ENCODE measurements at places on chromosomes 1 and 21.

DNA sequence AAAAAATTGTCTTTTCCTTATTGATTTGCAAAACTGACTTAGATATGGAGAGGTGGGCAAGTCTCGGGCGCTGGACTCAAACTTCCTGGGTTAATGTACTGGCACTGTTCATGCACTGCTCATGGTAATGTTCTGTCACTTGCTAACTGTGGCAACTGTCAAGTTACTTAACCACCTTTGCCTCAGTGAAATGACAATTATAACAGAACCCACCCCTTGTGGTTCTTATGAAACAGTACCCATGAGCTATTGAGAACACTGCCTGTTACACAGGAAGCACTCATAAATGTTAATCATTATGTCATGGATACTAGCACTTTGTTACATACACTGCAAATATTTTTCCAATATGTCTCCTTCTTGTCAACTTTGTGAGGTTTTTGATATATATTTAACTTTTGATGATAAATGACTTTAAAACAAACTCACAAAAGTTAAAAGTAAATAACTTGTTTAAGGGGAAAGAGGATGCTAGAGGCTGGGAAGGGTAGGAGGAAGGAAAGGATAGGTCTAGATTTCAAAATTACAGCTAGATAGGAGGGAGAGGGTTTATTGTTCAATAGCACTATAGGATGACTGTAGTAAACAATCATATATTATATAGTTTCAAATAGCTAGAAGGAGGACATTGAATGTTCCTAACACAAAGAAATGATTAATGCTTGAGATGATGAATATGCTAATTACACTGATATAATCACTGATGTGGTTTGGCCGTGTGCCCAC is 342.5 kb downstream of the ADGRL2 start:
- no peak for DNase-seq

DNA sequence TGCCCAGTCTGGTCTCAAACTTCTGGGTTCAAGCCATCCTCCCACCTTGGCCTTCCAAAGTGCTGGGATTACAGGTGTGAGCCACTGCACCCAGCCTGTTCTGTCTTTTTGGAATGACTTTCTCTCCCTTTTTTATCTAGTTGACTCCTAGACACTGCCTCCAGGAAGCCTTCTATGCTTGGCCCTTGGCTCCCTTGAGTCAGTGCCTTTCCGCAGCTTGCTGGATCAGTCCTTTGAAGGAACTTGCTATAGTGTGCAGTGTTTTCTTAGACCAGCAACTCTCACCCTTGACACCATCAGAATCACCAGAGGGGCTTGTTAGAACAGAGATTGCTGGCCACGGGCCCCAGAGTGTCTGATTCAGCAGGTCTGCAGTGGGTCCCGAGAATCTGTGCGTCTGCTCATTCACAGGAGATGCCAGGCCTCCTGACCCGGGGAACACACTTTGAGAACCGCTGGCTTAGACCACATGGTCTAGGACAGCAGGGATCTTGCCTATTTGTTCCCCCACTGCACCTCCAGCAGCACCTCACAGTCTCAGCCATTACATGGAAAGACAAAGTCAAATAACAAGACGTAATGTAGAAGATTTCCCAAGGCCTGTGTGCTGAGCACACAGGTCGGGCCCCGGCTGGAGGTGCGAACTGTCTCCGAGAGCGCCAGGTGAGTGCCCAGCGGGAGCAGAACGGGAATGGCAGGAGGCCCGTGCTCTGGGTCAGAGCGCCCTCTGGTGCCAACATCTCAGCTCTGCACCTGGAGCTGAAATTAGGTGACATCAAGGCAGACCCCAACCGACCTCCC is 27.4 kb upstream of the CTPS1 start:
- DNase-seq = peak; percentile 93

- DNase-seq = peak; percentile 42
Observed at GRCh38 chr1:237562242-237562823, 328.4 kb downstream of the ZP4 start.

- DNase-seq = no peak
Observed at GRCh38 chr1:197438010-197438790, 170.1 kb downstream of the CRB1 start.

- no peak for DNase-seq
Observed at GRCh38 chr1:212107481-212107880, 71.9 kb downstream of the DTL start.

DNA sequence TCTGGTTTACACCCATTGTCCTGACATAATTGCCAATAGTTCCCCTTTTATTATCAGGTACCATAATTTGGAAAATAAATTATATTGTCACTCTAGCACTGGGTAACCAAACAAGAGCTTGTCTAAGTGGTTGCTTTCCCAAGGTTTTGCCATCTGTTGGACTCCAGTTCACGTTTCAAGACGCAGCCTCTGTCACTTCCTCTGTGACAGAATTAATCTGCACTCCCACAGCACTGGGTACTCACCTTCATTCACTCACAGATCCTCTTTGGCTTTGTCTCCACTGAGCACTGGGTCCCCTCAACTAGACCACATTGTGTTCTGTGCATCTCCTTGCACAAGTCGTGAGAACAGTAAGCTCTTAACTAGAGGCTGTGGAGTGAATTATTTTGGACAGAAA is 123.6 kb upstream of the JUN start:
- no peak for DNase-seq

- peak; percentile 2 for DNase-seq
Observed at GRCh38 chr1:61839679-61840078, 97.4 kb downstream of the PATJ start.

- DNase-seq = no peak
Observed at GRCh38 chr21:14454016-14455009, 71.4 kb upstream of the HSPA13 start.

- DNase-seq = no peak
Observed at GRCh38 chr1:207884266-207885029, 26.5 kb downstream of the CD34 start.

DNA sequence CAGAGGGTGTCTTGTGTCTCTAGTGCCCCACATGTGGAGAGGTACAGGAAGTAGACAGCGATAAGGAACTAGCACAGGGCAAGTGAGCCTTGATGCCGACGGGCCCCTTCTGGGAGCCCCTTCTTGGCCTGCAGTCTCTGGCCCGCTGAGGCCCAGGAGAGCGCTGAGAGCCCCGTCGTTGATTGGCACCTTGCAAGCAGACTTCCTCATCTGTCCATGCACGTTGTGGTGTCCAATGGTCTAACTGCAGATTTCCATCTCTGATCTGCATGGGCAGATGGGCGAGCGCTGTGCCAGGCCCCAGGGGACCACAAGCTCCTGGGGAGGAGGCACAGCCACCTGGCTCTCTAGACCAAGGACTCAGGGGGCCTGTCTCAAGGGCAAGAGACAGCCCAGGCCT is 32.4 kb downstream of the PLEKHA6 start:
- no peak for DNase-seq

DNA sequence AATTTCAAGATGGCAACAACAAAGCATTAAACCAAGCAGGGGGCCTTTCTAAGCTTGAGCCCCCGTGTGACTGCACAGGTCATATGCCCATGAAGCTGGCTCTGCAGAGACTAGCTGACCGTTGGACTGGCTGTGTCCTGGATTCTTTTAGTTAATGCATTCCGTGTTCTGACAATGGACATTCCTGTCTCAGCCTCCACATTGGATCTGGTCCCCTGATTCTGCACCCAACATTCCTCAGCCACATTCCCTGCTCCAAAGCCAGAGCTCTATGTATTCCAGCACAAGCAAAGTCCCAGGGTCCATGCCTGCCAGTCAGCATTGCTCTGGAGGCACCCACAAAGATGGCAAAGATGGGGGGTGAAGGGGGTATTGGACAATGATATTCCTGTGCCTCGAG is 5.1 kb upstream of the NAV1 start:
- no peak for DNase-seq

DNA sequence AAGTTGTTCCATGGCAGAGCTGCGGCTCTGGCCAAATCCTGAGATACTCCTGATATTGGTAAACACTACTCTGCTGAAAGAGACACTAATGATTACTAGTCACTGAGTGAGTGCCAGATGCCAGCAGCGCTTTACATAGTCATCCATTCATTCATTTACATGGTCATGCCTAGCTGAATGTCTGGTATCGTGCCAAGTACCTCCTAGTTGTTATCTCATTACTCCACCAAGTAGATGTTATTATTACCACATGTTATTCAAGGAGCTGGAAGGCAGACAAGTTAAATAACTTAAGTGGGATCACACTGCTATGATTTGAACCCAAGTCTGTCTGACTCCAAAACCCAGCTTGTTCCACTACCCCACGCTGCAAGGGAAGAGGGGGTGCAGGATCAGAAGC is 4.7 kb downstream of the OLFML2B start:
- DNase-seq = no peak

GRCh38 chr1:51908499-51908898 is 30.0 kb upstream of the NRDC start:
- no peak for DNase-seq

- no peak for DNase-seq
Observed at GRCh38 chr1:39925721-39926342, 24.1 kb upstream of the MYCL start.

- no peak for DNase-seq
Observed at GRCh38 chr1:231027136-231027925, 12.7 kb downstream of the FAM89A start.

GRCh38 chr1:156006666-156007376 is 13.9 kb downstream of the SSR2 start:
- no peak for DNase-seq

Measured in urothelium cell line (cell line).